CD4-positive, alpha-beta memory T cell (primary cell): ENCODE measurements at places on chromosomes 13 and 19. TPM values are rescaled to one million over a fixed set of nuclear protein-coding genes. Genes with fewer than 3 reads are reported as not detected.

DNA sequence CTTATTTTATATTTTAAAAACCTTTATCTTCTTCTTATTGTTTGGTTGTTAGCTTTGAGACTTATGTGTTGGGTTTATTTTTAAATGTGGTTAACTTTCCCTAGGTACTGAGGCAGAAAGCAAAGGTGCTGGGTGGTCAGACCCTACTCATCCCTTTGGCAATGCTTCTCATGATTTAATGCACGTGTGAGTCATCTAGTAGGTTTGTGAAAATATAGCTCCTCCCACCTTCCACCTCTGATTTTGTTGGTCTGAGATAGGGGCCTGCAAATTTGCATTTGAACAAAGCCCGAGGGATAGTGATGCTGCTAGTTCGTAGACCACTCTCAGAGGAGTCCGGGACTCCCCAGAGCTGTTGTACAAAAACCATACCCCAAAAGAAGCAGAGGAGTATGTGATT is 771.3 kb upstream of the ARGLU1 start:
- DNase-seq = no peak

DNA sequence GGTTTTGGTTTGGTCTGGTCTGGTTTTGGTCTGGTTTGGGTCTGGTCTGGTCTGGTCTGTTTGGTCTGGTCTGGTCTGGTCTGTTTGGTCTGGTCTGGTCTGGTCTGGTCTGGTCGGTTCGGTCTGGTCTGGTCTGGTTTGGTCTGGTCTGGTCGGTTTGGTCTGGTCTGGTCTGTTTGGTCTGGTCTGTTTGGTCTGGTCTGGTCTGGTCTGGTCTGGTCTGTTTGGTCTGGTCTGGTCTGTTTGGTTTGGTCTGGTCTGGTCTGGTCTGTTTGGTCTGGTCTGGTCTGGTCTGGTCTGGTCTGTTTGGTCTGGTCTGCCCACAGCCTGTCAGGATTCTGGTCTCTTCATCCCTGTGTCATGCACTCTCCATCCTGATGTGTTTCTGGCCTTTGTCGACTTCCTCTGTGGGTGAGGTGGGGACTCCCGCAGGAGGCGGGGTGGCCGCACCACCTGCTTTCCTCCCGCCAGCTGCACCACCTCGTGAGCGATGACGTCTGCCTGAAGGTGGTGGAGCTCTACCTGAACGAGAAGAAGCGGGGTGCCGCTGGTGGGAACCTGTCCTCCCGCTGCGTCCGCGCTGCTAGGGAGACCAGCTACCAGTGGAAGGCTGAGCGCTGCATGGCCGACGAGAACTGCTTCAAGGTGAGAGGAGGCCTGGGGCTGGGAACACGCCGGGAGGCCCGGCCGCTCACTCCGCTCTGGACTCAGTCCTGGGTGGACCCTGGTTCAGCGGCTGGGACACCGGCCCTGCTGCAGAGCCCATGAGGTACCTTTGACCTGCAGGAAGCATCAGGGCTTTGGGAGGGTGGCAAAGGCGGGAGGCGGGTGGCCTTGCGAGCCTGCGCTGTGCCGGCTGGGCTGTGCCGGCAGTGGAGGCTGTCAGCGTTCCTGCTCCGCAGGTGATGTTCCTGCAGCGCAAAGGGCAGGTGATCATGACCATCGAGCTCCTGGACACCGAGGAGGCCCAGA is 12.9 kb upstream of the F2RL3 start:
- DNase-seq = no peak

DNA sequence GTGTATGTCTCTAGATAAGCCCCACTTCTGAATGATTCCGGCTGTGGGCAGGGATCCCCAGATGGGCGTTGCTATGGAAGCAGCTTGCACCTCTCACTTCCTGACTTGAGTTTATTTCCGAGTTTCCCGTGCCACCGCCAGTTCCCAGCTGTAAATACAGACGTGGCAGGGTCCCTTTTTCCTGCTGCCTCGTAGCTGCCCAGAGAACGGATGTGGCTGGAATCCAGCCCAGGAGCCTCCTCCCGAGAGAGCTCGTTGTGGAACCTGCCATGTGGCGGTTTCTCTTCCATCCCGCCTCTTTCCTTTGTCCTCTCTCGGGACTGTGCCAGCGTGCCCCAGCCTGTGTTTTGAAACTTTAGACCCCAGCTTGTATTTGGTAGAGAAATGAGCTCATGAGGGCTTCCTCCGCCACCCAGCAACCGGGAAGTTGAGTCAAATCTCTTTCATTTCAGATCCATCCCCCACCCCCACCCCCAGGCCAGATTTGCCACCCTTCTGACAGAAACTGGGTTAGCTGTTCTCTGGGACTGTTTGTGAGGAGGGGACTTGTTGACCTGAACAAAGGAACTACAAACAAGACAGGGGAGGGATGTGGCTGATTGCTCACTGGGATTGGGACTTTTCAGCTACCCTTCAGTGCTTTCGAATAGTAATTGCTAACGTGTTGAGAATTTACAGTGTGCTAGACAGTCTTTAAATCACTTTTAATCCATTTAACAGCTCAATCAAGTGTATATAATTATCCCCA is 96.6 kb downstream of the SIPA1L3 start:
- DNase-seq = no peak

DNA sequence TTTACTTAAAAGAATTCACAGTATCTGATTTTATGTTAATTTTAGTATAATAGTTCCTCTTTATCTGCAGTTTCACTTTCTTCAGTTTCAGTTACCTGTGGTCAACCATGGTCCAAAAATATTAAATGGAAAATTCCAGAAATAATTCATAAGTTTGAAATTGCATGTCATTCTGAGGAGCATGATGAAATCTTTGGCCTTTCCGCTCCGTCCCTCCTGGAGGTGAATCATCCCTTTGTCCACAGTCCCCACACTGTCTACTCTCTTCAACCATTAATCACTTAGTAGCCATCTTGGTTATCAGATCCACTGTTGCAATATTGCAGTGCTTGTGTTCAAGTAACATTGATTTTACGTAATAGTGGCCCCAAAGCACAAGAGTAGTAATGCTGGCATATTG is 26.9 kb downstream of the SLITRK6 start:
- DNase-seq = no peak

DNA sequence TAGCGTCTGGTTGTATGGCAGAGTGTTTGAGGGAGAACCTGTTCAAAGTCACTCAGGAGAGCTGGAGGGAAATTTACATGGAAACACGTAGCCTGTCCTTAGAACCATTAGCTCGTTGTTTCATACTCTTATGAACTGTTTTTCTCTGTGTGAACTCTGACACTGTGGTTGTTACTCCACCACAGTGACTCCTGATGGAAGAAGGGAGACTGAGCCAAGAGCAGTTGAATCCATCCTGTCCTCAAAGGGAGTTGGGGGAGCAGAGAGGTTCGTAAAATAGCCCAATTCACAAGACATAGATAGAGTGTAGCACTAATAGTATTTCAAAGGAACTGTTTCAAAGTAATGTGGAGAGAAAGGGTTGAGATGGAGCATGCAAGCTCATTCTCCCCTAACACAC is 964.8 kb downstream of the PCDH9 start:
- DNase-seq = no peak

- no peak for DNase-seq
Measured at GRCh38 chr19:14139944-14140343, 3.6 kb upstream of the ASF1B start.

GRCh38 chr13:103291798-103292572 is 225.8 kb upstream of the SLC10A2 start:
- no peak for DNase-seq

DNA sequence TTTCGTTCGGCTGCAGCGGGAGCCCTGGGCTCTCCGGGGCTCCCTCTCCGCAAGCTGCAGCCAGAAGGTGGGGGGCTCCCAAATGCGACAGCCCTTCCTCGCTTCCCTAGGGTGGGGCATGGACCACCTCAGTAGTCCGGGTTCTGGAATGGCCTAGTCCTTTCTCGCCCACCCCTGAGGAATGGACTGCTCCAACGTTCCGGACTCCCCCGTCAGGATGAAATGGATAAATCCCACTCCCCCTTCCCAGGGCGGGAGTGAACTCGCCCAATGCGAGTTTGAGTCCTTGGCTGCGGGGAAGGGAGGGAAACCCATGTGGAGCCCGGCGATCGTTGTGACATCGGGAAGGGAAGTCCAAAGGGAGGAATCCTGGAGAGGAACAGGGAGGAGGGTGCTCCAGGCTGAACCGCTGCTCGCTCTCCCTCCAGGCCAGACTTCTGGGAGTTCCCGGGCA is 5.5 kb downstream of the HRC start:
- DNase-seq = no peak

DNA sequence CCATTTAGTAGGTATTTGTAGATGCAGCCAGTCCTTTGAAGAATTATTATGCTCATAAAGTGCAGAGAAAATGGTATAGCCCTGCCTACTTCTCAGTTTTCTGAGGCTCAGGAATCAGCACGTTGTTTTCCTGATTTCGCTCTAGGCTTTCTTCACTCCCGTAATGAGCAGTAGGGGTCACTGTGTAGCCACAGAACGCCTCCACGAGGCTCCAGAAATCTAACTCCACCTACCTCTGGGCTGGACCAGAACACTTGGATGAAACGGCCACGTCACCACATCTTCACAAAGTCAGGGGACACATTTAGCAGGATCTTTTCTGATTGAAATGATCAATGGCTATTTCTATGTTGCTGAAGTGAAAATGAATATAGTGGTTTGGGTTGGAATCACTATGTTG is 49.8 kb upstream of the GTF3A start:
- peak; percentile 46 for DNase-seq

The CEACAM5 gene
- total RNA-seq = not detected

The RNF225 gene
- not detected for total RNA-seq

The CALR3 gene
- total RNA-seq = not detected

The CCDC122 gene
- total RNA-seq = 4.7 TPM
